ENCODE measurements at places on chromosomes 1 and 21.

- DNase-seq = no peak
Measured at GRCh38 chr1:229191066-229191674, 79.7 kb upstream of the RAB4A start.

DNA sequence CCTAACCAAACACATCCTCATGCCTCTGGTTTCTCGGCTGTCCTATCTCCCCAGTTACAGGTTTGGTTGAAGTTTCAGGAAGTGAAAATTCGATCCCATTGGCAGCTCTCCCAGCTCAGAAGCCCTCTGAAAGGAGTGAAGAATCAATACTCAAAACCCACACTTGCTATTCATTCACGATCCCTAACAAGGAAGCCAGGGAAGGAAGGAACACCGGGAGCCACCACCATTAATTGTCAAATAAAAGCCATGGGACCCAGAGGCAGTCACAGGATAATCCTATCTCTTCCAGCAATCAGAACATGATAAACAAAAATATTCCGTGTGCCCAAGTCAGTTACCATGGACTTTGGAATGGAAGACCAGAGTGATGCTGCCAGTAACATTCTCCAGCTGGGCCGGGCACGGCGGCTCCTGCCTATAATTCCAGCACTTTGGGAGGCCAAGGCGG is 7.0 kb downstream of the TMPRSS2 start:
- DNase-seq = no peak

GRCh38 chr1:67227196-67227595 is 60.9 kb downstream of the IL23R start:
- no peak for DNase-seq

DNA sequence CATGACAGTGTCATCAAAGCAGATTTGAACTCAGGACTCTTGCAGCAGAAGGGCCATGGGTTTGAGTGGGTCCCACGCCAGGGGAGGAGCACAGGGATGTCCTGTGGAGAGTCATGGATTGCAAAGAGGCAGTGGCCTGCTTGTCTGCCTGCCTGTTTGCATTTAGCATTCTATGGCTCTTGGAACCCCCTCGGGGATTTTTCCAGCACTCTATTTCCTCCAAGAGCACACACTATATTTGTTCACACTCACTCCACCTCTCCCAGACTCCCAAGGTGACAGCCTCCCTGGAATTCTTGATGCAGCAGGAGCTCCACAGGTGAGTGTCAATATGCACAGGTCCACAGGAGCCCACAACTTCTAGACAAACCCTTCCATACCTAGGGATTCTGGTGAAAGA is 73.1 kb upstream of the LRRN2 start:
- no peak for DNase-seq

DNA sequence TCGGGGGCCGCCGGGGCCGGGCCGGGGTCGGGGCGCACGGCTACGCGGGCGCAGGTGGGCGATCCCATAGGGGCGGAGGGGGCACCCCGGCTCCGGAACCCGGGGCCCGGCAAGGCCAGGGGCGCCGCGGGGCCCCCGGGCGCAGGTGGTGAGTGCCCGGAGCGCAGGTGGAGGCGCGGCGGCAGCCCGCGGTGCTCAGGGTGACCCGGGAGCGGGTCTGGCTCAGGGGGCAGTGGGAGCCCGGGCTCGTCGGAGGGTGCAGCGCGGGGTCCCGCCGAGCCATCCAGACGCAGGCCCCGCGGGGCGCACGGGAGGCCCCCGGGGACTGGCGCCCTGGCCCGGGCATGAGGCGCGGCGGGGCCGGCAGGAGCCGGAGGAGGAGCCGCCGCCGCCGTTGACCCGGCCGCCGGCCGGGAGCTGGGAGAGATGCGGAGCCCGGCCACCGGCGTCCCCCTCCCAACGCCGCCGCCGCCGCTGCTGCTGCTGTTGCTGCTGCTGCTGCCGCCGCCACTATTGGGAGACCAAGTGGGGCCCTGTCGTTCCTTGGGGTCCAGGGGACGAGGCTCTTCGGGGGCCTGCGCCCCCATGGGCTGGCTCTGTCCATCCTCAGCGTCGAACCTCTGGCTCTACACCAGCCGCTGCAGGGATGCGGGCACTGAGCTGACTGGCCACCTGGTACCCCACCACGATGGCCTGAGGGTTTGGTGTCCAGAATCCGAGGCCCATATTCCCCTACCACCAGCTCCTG is 489 bp downstream of the CELSR2 start:
- DNase-seq = no peak

DNA sequence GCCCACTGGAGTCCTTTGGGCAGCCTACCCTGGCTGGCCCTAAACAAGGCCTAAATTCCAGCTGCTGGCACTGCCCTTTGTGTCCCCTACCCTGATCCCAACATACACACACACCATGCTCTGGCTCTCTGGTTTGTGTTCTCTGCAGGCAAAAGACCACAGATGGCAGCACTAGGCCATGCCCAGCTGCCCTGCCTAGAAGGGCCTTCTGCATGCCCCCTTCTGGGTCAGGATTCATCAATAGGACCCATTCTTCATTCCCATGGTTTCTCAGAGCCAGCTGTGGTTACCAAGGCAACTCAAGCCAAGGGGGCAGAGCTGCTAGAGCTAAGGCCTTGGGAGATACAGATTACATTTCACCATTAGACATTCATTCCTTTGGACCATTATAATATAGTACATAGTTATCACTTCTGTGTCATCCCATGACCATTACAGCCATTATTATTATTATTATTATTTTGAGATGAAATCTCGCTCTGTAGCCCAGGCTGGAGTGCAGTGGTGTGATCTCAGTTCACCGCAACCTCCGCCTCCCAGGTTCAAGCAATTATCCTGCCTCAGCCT is 17.5 kb downstream of the ASAP3 start:
- DNase-seq = no peak

DNA sequence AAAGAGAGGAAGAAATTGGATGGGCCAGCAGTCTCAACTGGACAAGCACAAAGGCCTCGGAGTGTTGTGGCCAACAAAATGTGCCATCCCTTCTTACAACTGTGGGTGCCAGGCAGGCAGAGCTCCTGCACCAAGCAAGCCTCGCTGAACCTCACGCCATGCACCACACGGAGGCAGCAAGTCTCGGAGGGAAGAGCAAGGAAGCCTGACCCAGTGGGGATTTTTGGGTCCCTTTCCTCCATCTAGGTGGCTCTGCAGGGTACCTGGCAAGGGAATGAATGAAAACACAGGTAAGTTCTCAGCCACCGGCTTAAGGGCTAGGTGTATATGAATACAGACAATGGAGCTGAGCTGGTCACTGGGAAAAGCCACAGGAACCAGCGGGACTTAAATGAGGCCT is 40.8 kb downstream of the HSD3B1 start:
- DNase-seq = no peak

DNA sequence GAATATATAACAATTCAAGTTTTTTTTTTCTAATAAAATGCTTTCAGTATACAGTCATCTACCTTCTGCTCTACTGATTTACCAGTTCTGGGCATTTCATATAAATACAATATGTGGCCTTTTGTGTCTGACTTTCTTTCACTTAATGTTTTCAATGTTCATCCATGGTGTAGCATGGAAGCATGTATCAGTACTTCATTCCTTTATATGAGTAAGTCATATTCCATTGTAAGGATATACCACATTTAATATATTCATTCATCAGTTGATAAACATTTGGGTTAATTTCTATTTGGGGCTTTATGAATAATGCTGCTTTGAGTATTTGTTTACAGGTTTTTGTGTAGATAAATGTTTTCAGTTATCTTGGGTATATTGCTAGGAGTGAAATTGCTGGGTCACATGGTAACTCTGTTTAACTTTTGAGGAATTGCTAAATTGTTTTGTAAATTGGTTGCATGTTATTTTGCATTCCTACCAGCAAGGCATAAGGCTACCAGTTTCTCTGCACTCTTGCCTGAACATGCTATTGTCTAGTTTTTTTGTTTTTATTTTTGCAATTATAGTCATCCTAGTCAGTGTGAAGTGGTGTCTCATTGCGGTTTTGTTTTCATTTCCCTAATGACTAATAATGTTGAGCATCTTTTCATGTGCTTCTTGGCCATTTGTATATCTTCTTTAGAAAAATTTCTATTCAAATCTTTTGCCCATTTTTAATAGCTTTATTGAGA is 206.1 kb downstream of the TM2D1 start:
- DNase-seq = no peak

DNA sequence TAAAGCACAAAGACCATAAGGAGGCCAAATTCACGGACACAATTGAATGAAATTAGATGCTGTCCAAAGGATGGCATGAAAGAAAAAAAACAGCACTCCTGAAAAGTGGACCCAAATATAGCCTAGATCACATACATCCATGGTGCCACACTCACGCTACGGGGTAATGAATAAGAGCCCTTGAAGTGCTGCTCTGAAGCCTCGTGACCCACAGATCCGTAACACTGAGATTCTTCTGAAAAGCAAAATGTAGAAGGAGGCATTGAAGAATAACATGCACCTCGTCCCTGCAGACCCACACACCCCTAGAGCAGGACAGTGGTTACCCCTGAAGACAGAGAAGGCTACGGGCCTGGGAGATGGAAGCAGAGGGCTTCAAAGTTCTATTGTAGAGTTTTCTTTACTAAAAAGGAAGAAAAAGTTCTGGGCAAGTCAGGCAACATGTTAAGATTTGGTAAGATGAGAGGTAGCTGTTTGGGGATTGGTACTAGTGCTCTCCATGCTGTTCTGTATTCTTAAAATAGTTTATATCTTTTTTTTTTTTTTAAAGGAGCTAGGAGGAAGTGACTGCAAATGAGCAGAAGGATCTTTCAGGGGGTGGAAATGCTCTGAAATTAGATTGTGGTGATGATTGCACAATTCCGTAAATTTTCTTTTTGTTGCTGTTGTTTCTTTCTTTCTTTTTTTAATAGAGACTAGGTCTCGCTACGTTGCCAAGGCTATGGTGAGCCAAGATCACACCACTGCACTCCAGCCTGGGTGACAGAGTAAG is 4.1 kb upstream of the ITGB2 start:
- DNase-seq = peak; percentile 66

DNA sequence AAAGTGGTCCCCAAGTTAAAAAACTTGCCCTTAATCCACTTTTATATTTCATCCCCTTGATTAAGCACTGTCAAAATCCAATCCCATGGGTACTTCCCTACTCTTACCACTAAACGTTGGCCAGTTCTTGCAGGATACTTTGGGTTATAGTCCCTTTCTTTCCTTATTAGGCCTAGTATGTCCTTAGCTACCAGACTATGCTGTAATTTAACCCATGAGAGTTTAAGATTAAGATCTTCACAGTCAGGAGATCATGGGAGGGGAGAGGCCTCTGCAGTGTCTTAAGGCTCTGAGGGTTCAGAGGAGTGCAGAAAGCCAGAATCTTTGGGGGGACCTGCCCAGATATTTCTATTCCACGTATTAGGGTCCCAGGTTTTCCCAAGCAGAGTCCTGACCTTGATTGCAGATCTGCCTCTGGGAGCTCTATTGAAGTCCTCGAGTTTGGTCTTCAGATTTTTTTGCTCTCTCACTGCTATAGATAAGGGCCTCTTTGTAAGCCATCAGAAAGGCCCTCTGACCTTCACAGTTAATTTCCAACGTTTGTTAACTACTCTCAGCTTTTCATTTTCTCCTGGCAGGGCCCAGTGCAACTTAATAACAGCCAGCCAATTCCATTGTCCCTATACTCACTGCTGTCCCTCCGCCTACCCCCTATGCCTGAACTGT is 9.0 kb upstream of the CGN start:
- no peak for DNase-seq

DNA sequence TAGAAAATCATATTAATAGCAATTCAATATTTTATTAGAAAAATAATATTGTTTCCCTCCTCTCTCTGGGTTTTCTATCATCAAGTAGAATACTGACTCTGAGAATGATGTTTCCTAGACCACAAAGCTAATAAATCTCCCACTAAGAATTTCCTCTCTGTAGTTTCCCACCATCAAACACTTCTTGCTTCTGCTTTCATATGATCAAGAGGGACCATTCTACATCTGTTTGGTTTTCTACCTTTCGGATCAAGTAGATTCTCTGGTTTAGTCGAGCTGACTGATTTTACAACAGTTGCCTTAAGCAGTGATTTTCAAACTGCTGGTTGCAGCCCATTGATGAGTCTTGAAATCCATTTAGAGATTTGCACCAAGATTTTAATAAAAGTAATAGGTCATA is 240.2 kb upstream of the PTBP2 start:
- no peak for DNase-seq

GRCh38 chr1:46457178-46457577 is 32.5 kb upstream of the DMBX1 start:
- DNase-seq = no peak

DNA sequence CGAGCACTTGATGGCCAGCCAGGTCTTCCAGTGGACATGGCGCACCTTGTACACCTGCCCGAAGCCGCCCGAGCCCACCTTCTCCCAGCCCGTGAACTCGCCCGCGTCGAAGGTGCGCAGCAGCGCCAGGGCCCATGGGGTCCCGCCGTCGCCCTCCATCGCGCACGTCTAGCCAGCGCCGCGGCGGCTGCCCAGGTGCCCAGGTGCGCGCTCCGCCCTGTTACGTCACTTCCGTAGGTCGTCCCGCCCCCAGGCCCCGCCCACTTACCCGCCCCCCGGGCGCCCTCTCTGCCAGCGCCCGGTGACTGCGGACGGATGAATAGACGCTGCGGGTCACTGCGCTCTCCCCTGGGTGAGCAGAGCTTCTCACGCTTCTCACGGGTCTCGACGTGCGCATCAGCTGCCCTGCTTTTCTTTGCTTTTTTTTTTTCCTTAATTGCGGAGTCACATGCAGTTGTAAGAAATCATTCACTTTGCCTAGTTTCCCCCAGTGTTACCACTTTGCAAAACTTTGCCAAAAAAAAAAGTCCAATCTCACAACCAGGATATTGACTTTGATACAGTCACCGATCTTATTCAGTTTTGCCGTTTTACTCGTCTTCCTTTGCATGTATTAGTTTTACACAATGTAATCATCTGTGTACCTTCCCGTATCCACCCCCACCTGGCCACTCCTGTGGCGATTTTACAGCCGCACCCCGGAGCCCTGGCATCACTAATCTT is at the start of gene RIPK4:
RIPK4 (minus strand) TSS at position 170 of the 723 bp plus-strand sequence; CDS start at position 159, 11 bp downstream.
- DNase-seq = no peak

DNA sequence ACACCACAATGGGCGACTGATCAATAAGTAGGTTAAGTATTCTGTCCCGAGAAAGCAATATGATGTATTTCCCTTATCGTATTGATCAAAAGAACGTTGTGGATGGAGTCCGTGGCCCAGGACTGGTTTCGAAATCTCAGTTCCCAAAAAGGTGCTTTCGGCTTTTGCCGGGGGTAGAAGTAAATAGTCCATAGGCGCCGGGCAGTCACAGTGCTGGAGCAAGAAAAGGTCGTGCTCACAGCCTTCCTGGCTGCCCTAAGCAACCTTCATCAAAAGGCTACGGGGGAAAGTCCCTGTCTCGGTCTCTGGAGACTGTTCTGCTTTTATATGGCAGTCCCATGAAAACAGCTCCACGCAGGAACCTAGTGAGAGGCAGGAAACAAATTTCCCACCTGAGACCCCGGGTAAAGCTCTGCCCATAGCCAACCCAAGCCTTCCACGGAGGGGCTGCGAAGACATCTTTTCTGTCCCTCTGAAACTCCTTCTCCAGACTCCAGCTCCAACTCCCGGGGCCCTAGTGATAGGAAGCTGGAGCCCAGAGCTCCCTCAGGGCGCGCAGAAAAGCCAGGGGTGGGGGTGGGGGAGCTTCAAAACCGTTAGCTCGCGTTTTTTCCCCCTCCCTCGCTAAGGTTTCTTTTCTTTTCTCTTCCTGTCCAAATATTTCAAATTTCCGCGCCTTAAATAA is 7.0 kb downstream of the CDKN2C start:
- DNase-seq = no peak

- no peak for DNase-seq
Measured at GRCh38 chr1:3906672-3907020, 6.6 kb upstream of the C1orf174 start.

- DNase-seq = no peak
Measured at GRCh38 chr1:45543581-45544417, 6.8 kb upstream of the AKR1A1 start.

- DNase-seq = no peak
Measured at GRCh38 chr1:32715901-32716311, 13.3 kb upstream of the SYNC start.

GRCh38 chr1:21651214-21652042 is 17.7 kb downstream of the RAP1GAP start:
- no peak for DNase-seq
